ENCODE measurements at places on chromosomes 12 and 14.

GRCh38 chr14:67186789-67187584, 2.3 kb upstream of the GARIN2 start:
- DNase-seq = no peak

- no peak for DNase-seq
Observed at GRCh38 chr14:84343656-84344055, 1186.3 kb upstream of the FLRT2 start.

GRCh38 chr14:50065583-50065982, 50.8 kb downstream of the VCPKMT start:
- DNase-seq = no peak

GRCh38 chr14:35375558-35376025, 29.0 kb downstream of the NFKBIA start:
- no peak for DNase-seq

GRCh38 chr14:100111931-100112704, 46.9 kb downstream of the EVL start:
- no peak for DNase-seq

GRCh38 chr14:61659582-61659981, 35.7 kb upstream of the HIF1A start:
- no peak for DNase-seq

DNA sequence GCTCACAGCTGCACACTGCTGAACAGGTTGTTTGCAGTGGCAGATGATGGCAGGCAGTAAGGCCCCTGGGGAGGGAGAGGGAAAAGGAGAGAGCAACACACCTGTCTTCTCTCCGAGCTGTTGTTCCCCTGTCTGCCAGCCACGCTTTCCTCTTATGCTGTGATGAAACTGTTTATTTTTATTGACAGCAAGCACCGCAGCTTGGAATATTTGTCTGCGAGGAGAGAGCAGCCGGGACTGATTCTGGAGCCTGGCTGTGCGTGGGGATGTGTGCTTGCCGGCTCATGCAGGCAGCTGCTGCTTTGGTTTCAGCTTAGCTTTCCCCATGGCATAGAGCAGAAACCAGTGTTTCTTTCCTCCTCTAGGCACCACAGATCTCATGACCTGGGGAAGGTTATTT, 58.7 kb upstream of the KCNA5 start:
- no peak for DNase-seq

DNA sequence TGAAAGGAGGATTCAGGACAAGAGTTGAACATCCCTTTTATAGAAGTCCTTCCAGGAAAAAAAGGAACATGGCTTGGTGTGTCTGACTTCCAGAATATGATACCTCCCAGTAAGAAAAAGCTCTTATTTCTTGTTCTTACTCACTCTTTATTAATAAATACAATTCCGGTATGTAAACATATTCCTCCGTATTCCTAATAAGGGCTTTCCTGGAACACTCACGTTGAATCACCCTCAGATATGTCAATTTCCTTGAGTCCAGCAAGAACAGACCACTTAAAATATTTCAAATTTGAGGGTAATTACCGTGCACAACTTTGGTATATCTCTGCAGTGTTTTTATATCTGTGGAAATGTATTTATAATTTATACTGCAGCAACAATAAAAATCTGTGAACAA, 385.6 kb downstream of the SYT1 start:
- DNase-seq = no peak

- no peak for DNase-seq
Observed at GRCh38 chr12:69464428-69464827, 5.8 kb upstream of the FRS2 start.

DNA sequence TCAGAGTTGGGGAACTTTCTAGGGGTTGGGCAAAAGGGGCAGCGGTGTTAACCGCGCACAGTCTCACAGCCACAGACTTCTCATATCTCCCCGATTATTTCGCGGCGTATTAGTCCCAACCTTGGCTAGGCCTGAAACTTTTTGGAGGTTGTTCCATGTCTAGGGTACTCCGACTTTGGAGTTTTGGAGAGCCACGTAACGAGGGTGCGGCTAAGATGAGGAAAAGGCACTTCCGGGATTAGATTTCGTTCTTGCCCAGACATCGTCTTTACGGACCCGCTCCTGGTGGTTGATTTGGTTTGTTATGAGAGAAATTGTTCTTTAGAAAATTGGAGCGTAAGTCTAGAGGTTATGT, 513 bp downstream of the CCNK start:
- DNase-seq = peak; percentile 18

- DNase-seq = no peak
Observed at GRCh38 chr14:77228056-77228455, 43.0 kb downstream of the NGB start.

DNA sequence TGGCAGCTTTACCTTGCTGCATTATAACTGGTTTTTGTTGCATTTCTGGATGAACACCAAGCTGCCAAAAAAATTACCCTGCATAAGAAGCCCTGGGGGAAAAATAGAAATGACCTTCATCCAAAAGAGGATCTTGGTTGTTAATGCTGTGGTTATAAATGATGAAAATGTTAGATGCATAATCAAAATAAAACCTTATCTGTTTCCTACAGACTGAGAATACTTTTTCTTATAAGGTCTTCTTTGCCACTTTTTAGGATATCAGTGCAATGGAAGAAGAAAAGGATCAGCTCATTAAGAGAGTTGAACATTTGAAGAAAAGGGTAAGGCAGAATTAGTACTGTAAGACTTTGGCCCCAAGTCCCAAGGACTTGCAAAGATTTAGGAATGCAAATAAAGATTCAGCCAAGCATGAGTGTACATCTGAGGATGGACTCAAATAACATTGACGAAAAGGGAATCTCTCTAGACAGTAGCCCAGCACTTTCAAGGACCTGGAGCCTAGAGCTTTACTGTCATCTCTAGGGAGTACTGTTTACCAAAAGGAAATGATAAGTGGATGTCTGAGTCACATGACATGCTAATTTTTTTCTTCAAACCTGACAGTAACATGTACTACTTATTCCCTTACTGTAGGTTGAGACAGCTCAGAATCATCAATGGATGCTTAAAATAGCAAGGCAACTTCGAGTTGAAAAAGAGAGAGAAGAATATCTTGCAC, 10.7 kb downstream of the IFT81 start:
- no peak for DNase-seq

DNA sequence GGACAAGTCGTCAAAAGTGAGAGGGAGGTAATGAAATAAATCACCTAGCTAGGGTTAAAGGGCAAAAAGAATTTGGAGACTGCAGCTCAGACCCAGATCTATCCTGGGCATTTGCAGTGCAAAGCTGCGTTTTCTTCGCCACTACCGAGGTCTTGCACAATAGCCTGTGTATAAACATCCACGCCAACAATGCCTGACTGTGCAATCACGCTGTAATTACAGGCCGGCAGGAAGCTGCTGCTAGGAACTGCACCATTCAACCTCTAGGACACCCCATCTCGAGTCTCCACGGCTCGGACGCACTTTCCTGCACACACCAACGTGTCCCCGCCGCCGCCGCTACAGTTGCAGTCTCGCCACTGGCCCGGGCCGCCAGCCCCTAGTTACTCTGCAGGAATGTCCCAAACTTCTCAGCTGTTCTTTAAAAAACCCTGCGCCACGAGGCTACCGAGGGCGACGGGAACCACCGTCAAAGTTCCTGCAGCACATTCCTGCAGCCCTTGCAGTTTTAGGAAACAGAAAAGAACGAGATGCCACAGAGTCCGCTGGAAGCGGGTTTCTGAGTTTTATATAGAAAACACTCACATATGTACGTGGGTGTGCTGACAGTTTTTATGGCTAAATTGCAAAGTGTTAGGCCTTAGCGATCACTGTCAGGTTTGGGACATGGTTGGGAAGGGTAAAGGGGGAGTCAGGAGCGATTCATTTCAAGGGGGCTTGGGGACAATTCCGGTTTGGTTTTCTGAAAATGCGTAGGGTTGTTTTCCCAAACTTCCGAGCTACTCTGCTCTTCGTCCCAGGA, 65.6 kb upstream of the PTGR2 start:
- peak; percentile 68 for DNase-seq

DNA sequence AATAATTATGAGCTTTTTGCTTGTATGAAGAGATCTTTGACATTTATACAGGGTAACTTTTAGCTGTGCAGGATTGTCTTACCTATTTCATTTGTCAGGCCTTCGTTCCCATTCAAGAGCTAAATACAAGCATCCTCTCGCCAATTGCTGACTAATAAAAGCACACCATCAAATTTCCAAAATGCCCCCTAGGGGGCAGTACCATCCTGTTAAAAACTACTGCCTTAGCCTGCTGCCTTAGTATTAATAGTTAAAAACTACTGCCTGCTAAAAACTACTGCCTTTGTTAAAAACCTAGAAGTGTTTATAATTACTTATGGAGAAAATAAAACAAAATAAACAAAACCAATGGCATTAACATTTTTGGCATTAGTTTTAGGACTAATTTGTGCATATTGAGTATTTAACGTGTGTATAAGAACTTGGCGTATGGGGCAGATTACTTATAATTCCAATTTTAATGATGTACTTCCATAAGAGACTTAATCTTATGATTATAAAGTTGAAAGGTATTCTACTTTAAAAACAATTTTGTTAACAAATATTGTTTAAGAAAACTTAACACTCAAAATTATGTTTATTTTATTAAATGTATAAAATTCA, 3.0 kb upstream of the IFI27L2 start:
- peak; percentile 76 for DNase-seq

DNA sequence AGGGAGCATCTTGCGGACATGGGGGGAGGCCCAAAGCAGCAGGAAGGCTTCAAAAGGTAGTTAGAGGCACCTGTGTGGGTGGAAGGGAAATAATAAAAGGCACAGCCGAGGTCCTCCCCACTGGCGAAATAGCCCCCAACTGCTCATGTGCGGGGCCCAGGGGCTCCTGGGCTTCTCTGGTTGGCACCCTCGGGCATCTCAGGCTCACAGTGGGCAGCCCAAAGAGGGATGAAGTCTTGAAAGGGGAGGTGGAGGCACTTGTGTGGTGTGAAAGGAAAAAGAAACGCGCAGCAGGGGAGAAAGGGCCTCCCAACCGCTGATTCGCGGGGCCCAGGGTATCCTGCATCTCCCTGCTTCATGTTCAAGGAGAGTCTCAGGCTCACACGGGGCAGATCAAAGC, 579.4 kb downstream of the ALG10 start:
- no peak for DNase-seq

DNA sequence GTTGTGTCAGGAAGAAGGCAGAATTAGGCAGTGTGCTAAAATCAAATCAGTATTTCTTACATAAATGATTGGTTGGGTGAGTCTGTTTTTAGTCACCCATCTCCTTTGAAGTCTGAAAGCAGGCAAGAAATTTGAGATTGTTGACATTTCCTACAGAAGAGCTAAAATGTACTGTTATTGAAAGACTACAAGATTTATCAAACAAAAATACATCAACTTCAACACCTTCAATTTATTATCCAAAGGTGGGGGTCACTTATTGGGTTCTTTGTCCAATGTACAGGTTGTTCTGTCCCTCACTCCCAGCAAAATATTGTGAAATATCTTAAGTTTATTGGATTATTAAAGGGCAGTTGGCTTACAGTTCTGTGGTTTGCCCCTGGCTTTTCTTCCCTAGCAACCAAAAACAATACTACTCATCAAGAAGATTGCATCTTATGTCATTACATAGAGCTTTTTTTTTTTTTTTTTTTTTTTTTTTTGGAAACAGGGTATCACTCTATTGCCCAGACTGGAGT, 20.6 kb upstream of the PKP2 start:
- no peak for DNase-seq

DNA sequence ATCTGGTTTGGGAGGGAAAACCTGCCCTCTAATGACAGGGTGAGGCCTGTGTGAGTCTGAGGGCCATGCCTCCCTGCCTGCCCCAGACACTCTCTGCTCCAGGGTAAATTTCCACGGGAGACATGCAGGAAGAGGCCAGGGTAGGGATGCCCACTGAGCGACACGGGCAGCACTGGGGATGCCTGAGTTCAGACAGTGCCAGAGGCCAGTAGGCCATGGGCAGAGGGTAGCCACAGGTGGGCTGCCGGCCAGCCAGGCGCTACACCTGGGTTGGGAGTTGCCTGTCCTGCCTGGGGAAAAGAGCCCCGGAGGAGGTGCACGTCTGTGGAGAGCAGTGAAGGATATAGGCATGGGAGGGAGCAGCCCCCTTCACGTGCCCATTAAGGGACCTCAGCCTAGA, 3.6 kb downstream of the SERPINA12 start:
- no peak for DNase-seq

GRCh38 chr12:61161961-61162360, 1098.2 kb upstream of the USP15 start:
- no peak for DNase-seq

GRCh38 chr14:85444635-85445034, 85.3 kb upstream of the FLRT2 start:
- DNase-seq = no peak

DNA sequence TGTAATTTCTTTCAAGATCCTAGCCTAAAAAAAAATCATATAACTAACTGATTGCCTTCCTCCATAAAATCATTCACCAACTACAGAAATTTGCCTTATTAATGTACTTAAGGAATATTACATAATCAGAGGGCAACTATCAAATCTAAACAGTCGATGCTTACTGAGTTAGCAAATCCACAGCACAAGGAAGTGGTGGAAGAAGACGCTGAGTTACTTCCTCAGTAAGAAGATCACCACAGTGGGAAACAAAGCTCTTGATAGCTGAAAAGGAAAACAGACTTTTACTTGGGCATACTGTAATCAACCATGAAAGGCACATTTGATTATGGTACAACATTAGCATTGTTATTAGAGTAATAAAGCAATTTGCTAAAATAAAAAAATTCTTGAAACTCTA, 48.7 kb downstream of the HEATR5A start:
- peak; percentile 5 for DNase-seq

GRCh38 chr12:71873821-71874220, 34.3 kb downstream of the TBC1D15 start:
- no peak for DNase-seq

- DNase-seq = peak; percentile 32
Observed at GRCh38 chr12:6735448-6736191, 11.8 kb downstream of the COPS7A start.

DNA sequence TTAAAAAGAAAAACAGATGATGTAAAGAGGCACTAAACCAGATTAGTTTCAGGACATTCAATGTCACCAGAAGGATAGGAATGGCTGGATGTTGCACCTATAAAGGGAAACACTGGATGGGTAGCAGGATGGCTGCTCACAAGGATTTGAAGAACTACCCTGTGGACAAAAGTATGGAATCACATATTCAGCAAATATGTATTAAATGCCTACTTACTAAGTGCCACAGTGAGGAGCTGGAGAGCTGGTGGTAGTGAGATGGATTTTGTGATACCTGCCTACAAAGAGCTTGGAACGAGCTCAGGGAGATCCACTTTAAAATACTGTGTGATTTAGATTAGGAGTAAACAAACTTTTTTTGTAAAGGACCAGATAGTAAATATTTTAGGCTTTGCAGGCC, 316.2 kb downstream of the PAWR start:
- no peak for DNase-seq

GRCh38 chr14:44170556-44170955, 336.5 kb downstream of the FSCB start:
- no peak for DNase-seq

- DNase-seq = no peak
Observed at GRCh38 chr12:3572560-3572959, 81.6 kb downstream of the PRMT8 start.

GRCh38 chr12:7091660-7092228, 501 bp downstream of the C1R start:
- no peak for DNase-seq

GRCh38 chr14:34707722-34708121, 6.7 kb downstream of the CFL2 start:
- no peak for DNase-seq

- DNase-seq = no peak
Observed at GRCh38 chr14:54815016-54815415, 87.6 kb downstream of the GCH1 start.
